ENCODE measurements at places on chromosomes 12 and 14. TPM values are rescaled to one million over a fixed set of nuclear protein-coding genes. Genes with fewer than 3 reads are reported as not detected.

VDR gene
- total RNA-seq: 3.5 TPM

SYCP3 gene
- total RNA-seq: 0.13 TPM

ZNF385A gene
- total RNA-seq: 21.2 TPM

C12orf60 gene
- total RNA-seq: 1.7 TPM

SAMD4A gene
- total RNA-seq: 12.7 TPM

EIF2B2 gene
- total RNA-seq: 77.7 TPM

KRT75 gene
- 0.11 TPM for total RNA-seq

ACYP1 gene
- 27.5 TPM for total RNA-seq

SLC6A12 gene
- total RNA-seq: 0.82 TPM

CD163L1 gene
- 0.53 TPM for total RNA-seq

EML5 gene
- total RNA-seq: 0.32 TPM

TPPP2 gene
- total RNA-seq: not detected

GLIPR1L1 gene
- not detected for total RNA-seq

CELA1 gene
- not detected for total RNA-seq
